ENCODE measurements at places on chromosomes 6 and 20.
A peak's percentile ranks its signal among the peaks of the same experiment; 100 is the strongest.

DNA sequence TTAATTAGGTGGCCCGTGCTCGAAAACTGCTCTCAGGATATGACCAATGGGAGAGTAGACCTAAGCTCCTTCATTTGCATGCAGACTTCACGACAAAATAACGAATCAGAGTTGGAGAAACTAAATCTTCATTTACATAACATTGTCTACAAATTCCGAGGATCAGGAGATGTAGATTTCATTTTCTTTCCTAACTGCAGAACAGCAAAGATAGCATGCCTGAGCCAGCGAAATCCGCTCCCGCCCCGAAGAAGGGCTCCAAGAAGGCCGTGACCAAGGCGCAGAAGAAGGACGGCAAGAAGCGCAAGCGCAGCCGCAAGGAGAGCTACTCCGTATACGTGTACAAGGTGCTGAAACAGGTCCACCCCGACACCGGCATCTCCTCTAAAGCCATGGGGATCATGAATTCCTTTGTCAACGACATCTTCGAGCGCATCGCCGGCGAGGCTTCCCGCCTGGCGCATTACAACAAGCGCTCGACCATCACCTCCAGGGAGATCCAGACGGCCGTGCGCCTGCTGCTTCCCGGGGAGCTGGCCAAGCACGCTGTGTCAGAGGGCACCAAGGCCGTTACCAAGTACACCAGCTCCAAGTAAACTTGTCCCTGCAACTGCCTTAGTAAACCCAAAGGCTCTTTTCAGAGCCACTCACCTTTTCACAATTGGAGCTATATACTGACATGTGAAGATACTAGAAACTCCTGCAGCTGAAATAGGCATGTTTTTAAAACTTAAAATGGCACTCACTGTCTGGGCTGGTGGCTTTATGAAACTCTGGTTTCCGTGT lies 96.5 kb downstream of the HFE start:
- DNase-seq, result peak; percentile 83

DNA sequence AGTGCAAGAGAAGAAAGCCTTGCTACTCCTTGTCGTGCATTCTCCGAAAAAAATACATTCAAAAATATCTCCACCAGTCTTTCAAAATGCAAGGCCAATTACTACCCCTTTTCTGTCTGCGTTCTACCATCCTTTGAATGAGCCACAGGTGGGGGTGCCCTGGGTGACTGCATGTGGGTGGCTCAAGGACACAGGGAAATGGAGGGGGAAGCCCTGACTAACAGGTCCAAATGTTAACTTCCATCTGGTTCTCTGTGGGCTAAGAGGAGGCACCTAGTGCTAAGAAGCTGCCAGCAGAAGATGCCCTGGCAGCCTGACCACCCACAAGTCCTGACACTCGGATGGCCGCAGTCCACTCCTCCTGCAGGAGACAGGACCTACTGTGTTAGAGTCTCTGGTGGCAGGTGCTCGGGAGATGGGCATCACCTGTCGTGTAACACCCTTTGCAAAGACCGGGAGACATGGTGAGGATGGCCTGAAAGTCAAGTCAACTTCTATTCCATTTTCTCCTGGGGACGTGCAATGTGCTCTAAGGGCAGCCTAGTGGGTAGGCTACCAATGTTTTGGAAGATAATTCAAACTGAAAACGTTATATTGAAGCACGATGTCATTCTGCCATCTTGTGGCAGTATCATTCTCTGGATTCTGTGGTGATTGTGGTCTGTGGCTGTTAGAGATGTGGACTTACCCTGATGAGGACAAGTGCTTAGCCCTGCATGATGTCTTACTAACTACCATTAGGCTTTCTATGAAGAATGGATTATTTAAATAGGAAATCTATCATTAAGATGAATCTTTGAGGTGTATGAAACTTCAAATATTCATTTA lies 27.4 kb upstream of the IGF2R start:
- DNase-seq, result peak; percentile 31

- no peak for DNase-seq
These were observed 57.8 kb downstream of the SLC2A10 start for GRCh38 chr20:46767127-46767761.

GRCh38 chr6:169189182-169189581 lies 64.5 kb downstream of the THBS2 start:
- DNase-seq, result no peak

- DNase-seq, result no peak
These were observed 67.5 kb upstream of the COL21A1 start for GRCh38 chr6:56314683-56315523.

GRCh38 chr20:46665602-46666001 lies 14.3 kb upstream of the SLC13A3 start:
- no peak for DNase-seq

DNA sequence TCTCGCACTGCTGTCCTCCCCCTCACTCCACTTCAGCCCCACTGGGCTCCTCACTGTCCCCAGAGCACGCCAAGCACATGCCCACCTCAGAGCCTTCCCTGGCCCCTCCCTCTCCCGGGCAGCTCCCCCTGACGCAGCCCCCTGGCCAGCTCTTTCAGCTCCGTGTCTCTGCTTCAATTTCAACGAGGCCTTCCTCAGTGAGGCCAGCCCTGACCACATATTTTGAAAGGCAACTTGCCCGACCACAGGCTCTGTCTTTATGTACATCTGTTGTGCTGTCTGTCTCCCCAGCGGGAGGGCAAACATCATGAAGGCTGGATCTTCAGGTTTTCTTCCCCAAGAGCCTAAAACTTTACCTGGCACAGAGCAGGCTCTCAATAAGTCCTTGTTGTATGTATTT lies 44.6 kb downstream of the JPH2 start:
- DNase-seq, result no peak

DNA sequence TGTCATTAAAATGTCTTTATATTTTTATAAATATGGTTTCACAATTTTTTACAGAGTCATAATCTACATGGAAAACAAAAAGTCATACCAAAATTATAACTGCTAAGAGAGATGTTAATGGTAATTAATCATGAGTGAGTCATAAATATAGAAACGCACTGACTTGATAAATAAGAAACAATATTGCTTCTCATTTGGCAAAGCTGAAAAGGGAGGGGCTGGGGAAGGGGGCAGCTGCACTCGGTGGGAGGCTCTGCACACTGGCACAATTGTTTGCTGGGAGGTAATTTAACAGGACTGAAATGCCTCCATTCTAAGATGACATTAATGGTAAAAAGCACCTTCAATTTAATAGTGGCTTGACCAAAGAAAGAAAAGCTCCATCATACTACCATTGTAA lies 133.3 kb upstream of the AGPAT4 start:
- DNase-seq, result no peak

DNA sequence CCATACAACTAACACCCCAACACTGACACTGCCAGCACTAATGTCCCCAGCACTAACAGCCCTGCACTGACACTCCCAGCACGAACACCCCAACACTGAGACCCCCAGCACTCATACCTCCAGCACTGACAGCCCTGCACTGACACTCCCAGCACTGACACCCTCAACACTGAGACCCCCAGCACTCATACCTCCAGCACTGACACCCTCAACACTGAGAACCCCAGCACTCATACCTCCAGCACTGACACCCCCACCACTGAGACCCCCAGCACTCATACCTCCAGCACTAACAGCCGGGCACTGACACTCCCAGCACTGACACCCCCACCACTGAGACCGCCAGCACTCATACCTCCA lies 57.2 kb downstream of the ERMARD start:
- DNase-seq, result no peak

GRCh38 chr6:48183811-48184605 lies 73.0 kb upstream of the PTCHD4 start:
- DNase-seq, result no peak

- no peak for DNase-seq
These were observed 31.0 kb downstream of the TIAM2 start for GRCh38 chr6:155026022-155026705.

GRCh38 chr6:34161857-34162515 lies 16.1 kb upstream of the GRM4 start:
- DNase-seq, result no peak

- no peak for DNase-seq
These were observed 103.6 kb upstream of the KCNK16 start for GRCh38 chr6:39426073-39426456.

- DNase-seq, result no peak
These were observed 384.6 kb upstream of the KHDRBS2 start for GRCh38 chr6:62670490-62671223.

GRCh38 chr6:582370-582769 lies 74.5 kb downstream of the HUS1B start:
- no peak for DNase-seq

DNA sequence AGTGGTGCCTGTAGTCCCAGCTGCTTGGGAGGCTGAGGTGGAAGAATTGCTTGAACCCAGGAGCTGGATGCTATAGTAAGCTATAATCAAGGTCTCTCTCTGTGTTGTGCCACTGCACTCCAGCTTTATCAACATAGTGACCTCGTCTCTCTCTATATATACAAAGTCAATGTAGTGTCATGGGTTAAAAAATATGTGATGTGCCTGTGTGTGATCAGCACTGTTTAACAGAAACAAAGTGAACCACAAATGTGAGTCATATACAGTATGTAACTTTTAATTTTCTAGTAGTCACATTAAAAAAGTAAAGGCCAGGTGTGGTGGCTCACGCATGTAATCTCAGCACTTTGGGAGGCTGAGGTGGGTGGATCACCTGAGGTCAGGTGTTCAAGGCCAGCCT lies 85.3 kb upstream of the RNF24 start:
- DNase-seq, result no peak

DNA sequence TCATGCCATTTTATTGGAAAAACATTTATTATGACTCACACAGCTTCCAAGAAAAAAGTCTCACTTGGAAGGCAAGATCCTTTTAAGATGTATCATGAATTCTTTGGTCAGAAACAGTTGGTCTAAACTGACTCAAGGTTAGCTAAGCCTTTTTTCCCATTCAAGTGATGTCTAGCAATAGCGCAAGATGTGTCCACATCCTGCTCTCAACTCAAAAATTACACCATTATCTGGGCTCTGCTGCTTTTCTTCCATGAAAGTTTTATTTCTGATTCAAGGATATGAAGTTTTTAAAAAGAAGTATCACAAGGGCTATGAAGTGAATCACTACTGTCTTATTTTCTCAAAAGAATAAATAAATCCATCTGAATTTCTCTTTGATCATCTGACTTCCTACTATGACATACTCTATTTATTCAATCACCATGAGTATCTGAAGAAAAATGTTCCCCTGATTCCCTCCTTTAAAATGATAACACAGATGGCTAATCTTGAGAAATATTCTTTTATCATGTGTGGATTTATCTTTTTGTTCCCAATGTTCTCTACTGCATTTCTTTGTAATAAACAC lies 139.2 kb downstream of the AHI1 start:
- no peak for DNase-seq

GRCh38 chr6:142937986-142938385 lies 7.0 kb downstream of the HIVEP2 start:
- no peak for DNase-seq

DNA sequence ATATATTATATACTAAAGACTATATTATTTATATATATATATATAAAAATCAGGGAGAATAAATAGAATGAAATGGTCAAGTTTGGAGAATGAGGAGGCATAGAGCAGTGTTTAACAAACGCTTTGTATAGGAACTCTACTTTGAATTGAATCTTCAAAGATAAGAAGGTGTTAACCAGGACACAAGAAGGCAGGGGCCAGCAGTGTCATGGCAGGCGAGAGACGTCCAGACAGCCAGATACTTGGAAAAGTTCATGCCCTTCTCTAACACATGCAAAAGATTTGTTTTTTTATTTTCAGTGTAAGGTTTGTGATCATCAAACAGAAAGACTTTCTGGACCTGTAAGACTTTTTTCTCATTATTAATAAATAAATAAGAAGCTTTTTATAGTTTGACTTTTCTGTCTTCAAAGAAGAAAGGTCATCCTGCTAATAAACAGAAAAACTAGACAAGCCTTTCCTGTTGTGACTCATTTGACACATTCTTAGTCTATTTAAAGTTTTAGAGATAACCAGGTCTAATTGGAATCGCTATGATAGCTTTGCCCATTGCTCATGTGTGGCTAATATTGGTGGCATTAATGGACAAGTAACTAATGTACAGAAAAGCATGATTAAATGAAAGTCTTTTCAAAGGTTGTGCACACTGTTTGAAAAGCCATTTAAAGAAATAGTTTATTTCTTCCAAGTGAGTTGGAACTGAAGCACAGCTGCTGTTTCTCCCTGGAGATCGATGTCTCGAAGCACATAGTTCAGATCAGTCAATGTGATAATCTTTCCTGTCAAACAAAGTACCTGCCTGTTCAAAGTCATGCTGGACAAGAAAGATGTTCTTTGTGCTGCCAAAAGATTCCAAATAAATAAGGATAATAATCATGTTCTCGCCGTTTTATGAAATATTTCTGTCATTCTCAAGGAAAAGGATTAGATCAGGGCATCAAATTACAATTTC lies 420.4 kb upstream of the OPRM1 start:
- no peak for DNase-seq

DNA sequence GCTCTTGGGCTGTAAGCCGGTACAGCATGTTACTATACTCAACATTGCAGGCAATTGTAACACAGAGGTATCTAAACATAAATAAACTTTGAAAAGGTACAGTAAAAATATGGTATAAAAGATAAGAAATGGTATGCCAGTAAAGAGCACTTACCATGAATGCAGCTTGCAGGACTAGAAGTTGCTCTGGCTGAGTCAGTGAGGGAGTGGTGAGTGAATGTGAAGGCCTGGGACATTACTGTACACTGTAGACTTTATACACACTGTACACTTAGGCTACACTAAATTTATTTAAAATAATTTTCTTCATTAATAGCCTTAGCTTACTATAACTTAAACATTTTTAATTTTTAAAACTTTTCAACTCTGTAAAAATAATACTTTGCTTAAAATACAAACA lies 37.8 kb upstream of the ANKEF1 start:
- DNase-seq, result no peak

GRCh38 chr6:111794300-111794699 lies 79.0 kb downstream of the FYN start:
- no peak for DNase-seq

Measured in naive thymus-derived CD4-positive, alpha-beta T cell (primary cell).